Activated CD8-positive, alpha-beta T cell treated with anti-CD3 and anti-CD28 coated beads for 36 hours (primary cell): ENCODE measurements at places on chromosomes 1 and 21.

DNA sequence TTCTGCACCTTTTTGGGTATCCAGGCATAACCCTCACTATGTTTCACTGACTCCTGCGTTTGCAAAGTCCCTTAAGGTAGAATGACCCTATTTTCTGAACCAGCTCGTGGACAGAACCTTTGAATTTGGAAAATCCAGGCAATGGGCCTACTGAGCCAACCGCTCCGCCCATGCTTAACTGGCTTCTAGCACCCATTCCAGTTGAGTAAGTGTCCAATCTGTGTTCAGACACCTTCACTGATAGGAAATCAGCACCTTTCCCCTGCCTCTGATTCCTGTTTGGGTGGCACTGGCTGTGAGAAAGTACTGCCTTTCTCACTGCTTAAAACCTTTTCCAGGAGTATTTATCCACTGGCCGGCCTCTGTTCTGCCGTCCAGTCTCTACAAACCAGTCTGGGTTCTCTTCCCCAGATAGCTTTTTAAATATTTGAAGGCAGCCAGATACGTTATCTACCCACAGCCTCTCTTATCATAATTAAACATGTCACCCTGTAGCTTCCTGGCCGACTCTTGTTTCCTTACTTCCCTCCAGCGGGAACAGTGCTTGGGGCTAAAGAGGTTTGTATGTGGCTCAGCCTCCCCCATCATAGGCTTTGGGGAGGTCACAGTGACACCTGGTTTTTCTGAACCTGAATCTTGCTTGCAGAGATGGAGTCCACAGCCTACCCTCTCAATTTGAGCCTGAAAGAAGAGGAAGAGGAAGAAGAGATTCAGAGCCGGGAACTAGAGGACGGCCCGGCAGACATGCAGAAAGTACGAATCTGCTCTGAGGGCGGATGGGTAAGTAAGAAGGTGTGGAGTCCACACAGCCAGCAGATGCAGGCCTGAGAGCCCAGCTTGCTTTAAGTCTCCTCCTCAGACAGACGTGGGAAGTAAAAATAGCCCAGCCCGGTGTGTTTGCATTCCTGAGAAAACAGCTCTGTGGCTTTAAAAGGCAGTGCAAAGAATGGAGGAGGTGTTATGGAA is 1.3 kb downstream of the POGK start:
- no peaks in the 10 kb centered on the region for H3K27me3 ChIP-seq
- peaks cover 28% of the 10 kb centered on the region for H3K36me3 ChIP-seq
- peak overlapping the region; percentile 83 for H3K27ac ChIP-seq
- H3K4me1 ChIP-seq, result peaks cover 53% of the 10 kb centered on the region
- H3K4me3 ChIP-seq, result peak overlapping the region; percentile 83
- DNase-seq, result no peak

- peak; percentile 45 for DNase-seq
- H3K27me3 ChIP-seq, result no peaks in the 10 kb centered on the region
- peak within 1 kb of the TSS; percentile 96 for H3K27ac ChIP-seq
- peaks cover 23% of the 10 kb centered on the region for H3K4me1 ChIP-seq
- H3K36me3 ChIP-seq, result peaks cover 33% of the 10 kb centered on the region
Measured at GRCh38 chr1:154557939-154558719, at the start of gene UBE2Q1. UBE2Q1 (minus strand) TSS chr1:154558662; CDS start chr1:154558553, 109 bp downstream.

DNA sequence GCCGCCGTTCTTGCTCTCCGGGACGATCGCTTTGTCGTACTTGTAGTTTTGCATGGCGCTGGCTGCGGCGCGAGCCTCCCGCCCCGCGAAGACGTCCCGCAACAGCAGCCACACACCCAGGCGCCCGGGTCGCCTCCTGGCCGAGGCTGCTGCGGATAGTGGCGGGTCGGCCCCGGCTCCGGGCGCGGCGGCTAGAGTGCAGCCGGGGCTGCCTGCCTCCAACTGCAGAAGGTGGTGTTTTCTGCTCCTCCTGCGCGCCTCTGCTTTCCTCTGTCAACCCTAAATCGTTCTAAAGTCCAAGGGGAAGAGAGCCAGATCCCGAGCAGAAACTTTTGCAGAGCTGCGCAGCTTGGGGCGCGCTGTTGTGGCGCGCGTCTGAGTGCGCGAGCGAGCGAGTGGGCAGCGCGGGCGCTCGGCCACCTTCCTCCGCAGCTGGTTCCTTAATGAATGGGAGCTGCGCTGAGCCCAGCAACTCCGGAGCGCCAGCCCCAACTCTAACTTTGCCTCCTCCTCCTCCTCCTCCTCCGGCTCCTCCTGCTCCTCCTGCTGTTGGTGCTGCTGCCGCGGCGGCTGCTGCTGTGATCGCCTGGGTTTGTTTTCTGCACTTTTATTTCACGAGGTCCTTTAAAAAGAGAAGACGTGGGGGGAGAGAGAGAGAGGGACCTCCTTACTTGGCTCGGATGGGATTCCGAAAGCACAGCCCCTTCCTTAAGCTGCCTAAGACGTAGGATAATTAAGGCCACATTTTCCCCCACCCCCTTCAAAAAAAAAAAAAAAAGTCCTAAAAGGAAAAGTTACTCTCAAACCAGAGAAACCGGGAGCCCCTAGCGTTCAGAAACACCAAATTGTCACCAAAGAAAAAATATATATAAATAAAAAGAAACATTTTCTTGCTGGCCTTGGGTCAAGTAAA is at the start of gene PLPP3:
TSS of gene PLPP3 (minus strand) at position 601 of the 913 bp plus-strand sequence. CDS start at position 54, 547 bp downstream.
- H3K4me3 ChIP-seq, result peak within 1 kb of the TSS; percentile 67
- no peaks in the 10 kb centered on the region for H3K36me3 ChIP-seq
- H3K27ac ChIP-seq, result no peak within 1 kb of the TSS
- DNase-seq, result peak; percentile 16

- no peaks in the 10 kb centered on the region for H3K36me3 ChIP-seq
- H3K27ac ChIP-seq, result no peak overlapping the region
- no peak for DNase-seq
- no peaks in the 10 kb centered on the region for H3K4me1 ChIP-seq
- H3K27me3 ChIP-seq, result no peaks in the 10 kb centered on the region
Measured at GRCh38 chr1:87474098-87474497, 145.4 kb downstream of the LMO4 start.

- no peak for DNase-seq
- H3K27ac ChIP-seq, result no peak overlapping the region
- H3K4me3 ChIP-seq, result no peak overlapping the region
- H3K36me3 ChIP-seq, result no peaks in the 10 kb centered on the region
- H3K27me3 ChIP-seq, result no peaks in the 10 kb centered on the region
Measured at GRCh38 chr1:12215118-12215961, 14.5 kb upstream of the VPS13D start.

DNA sequence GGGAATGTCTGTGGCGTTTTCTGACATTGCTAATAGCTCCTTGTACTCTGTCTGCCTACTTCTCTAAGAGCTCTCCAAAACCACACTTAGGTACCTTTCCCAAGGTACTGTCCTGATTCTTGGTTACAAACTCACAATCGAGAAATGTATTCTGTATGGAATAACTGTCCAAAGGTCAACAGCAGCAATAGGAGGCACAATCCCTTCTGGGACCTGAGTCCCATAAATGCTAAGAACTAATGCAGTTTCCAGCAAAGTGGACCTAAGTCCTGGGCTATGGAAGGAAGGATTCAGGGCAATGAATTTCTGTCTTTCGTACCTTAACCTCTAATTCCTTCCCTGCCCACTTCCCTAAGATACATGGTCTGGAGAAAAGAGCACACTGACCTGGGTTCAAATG is 59.7 kb downstream of the DMAP1 start:
- H3K36me3 ChIP-seq, result no peaks in the 10 kb centered on the region
- peaks cover 13% of the 10 kb centered on the region for H3K4me1 ChIP-seq
- DNase-seq, result no peak
- no peaks in the 10 kb centered on the region for H3K27me3 ChIP-seq
- H3K4me3 ChIP-seq, result no peak overlapping the region

GRCh38 chr1:235782601-235783000 is 84.1 kb downstream of the LYST start:
- H3K27ac ChIP-seq, result no peak overlapping the region
- no peaks in the 10 kb centered on the region for H3K4me1 ChIP-seq
- H3K36me3 ChIP-seq, result peaks cover 33% of the 10 kb centered on the region
- no peaks in the 10 kb centered on the region for H3K27me3 ChIP-seq

DNA sequence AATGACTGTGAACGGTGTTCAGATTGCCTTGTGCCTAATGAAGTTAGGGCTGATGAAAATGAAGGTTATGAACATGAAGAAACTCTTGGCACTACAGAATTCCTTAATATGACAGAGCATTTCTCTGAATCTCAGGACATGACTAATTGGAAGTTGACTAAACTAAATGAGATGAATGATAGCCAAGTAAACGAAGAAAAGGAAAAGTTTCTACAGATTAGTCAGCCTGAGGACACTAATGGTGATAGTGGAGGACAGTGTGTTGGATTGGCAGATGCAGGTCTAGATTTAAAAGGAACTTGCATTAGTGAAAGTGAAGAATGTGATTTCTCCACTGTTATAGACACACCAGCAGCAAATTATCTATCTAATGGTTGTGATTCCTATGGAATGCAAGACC is 96.6 kb downstream of the ZFYVE9 start:
- DNase-seq, result no peak
- no peaks in the 10 kb centered on the region for H3K27me3 ChIP-seq
- no peak overlapping the region for H3K27ac ChIP-seq
- peaks cover 7% of the 10 kb centered on the region for H3K4me1 ChIP-seq
- no peaks in the 10 kb centered on the region for H3K36me3 ChIP-seq
